Activated T-helper 2 cell treated with anti-CD3 and anti-CD28 coated beads, Interferon-gamma antibody, Interleukin-2, Interleukin-4, amounts not matched to agents 10 μg/mL and 5 μg/mL and 100 μg/mL, durations not matched to agents 14 hours and 24 hours and 36 hours (primary cell): ENCODE measurements at places on chromosomes 12 and 14. TPM values are rescaled to one million over a fixed set of nuclear protein-coding genes. Genes with fewer than 3 reads are reported as not detected.

Gene SCNN1A
- total RNA-seq: not detected in 2 replicates

Gene EXOC5
- 79.7 and 81.5 TPM in 2 replicates for total RNA-seq

Gene ERP27
- total RNA-seq: 3.2 and 4.7 TPM in 2 replicates

DNA sequence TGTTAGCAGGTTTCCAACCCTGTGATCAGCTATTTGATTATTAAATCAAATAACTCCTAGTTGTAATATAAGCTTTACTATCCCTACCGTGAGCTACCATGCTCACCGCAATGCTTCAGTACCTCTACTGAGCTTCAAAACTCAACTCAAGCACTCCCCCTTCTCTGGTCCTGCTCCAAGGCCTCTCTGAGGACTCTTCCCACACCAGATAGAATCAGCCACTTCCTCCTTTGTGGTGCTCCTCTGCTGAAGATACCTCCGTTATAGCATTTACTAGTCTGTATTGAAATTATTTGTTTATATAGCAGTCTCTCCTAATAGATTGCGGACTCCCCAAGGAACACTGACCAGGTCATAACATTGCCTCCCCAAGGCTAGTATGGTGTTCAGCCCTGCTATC lies 17.5 kb downstream of the AREL1 start:
- no peak for DNase-seq

Gene VEZT
- total RNA-seq: 62.6 and 63.1 TPM in 2 replicates
